ENCODE measurements at places on chromosomes 4 and X. TPM values are rescaled to one million over a fixed set of nuclear protein-coding genes. Genes with fewer than 3 reads are reported as not detected.
A peak's percentile ranks its signal among the peaks of the same experiment; 100 is the strongest.

GRCh38 chrX:13190051-13190450 lies 129.8 kb downstream of the ATXN3L start:
- DNase-seq: no peak

DNA sequence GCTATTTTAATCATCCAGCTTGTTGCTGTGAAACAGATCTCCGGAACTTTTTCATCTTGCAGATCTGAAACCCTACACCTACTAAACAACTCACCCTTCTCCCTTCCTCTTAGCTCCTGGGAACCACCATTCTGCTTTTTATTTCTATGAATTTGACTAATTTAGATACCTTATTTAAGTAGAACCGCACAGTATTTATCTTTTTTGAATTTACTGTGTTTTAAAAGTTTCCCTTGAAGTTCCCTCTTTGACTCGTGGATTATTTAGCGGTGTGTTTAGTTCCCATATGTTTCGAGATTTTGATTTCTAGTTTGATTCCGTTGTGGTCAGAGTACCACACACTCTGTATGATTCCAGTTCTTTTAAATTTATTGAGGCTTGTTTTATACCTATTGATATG lies 44.6 kb downstream of the EIF2S3 start:
- DNase-seq: no peak

DNA sequence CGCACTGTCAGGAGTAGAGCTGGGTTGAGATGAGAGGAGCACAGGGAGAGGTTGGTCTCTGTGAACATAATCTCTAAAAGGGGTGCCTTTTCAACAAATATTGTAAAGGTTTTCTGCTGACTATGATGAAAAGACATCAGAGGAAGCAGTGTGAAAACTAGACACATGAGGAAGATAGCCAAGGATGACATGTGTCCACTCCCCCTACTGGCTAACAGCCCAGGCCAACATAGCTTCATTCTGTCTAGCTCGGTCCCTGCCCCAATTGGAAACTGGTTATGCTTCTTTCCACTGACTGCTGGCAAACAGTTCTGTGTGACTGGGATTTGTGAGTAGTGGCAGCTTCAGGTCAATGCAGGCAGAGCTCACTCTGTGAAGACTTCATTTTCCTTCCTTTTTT lies 115.4 kb upstream of the ESX1 start:
- DNase-seq: peak; percentile 14

Gene LDOC1
- 2.4 TPM for total RNA-seq

GRCh38 chr4:66328803-66329574 lies 658.7 kb upstream of the EPHA5 start:
- no peak for DNase-seq

GRCh38 chr4:82620126-82620735 lies 58.4 kb upstream of the TMEM150C start:
- DNase-seq: no peak

DNA sequence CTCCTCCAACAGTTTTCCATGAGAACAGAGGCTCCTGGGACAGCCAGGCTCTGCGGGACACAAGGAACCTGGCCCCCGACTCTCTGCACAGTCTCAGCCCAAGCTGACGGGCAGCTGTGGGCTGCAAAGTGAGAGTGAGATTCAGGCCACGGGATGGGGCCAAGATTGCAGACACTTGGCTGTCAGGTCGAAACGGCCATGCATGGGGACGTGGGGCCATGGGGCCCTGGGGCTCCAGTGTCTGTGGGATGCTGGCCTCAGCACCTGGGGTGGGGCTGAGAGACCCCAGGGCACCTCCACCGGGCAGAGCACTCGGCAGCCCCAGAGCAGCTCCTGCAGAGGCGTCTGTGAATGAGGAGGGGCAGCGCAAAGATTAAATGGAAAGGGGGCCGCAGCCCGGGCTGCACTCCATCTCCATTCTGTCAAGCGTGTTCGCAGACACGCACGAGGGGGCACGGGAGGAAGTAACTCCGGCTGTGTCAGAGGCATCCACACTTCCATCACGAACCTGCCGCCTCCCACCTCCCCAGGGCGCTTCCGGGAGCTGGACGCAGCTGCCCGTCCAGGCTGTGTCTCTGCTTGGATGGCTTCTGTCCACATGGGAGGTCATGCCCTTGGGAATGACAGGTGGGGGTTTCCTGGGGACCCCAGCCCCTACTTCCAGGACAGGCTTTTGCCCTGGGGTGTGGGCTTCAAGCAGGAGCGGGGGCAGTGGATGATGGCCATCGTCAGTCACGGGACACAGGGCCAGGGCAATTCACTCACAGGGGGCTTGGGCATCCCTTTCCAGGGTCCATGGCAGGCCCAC lies 82.8 kb upstream of the NKX1-1 start:
- no peak for DNase-seq

DNA sequence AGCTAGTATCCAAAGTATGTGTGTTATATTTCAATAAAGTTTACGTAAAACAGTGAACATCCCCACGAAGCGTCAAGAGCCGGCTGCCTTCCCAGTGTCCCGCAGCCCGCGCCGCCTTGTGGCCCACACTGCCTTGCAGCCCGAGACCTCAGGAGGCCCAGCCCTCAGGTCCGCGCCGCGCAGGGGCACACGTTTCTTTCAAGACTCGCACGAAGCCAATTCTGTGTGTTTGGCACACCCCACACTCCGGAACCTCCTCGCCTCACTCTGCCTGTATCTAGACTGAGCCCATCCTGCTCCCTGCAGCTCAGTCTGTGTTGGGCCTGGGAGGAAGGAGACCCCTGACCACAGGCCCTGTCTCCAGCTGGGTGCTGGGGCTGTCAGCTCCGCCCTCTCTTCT lies 5.8 kb downstream of the LRPAP1 start:
- DNase-seq: no peak

DNA sequence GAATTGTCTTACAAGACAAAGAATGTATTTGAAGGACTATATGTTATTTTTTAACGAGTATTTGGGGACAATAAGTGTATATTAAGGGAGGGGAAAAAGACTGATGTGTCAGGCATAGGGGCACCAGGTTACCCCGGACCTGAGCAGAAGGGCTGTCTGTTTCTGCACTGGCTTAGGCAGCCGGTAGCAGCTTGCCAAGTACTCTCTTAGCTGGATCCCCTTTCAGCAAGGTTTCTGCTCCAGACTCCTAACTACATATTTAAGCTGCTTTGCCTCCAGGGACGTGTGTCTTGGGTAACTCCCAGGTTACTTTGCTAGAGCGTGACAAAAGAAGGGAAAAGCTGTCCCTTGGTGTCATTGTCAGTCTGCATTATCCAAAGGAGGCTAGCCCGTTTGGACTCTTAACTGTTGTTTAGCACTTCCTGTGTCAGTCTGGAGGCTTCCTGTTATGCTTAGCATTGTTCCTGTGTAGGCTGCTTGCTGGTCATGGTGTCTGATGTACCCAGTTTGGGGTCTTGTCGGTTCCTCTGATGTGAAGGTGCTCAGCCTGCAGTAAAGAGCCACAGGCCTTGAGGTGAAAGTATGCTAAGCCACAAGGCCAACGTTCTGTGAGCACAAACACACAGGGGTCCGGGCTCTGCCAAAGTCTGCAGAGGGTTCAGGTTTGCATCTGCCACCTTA lies 11.6 kb downstream of the CXCR3 start:
- no peak for DNase-seq

Gene MAML3
- total RNA-seq: 0.55 TPM

DNA sequence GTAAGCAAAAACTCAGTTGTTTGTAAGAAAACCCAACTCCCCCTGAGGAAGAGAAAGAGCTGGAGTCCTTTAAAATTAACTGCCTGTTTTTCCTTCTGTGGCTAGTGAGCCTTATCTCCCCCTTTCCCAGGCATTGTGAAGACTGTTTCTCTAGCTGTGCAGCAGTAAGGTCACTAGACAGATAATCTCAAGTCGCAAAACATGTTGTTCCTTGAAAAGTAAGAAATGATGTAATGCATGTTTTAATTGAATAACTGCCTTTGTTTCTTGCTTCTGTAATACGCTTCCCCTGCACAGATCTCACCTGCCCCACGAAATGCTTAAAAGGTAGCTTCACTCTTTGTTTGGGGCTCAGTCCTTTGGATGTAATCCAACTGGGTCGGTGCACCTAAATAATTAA lies 5.8 kb upstream of the GAGE12J start:
- no peak for DNase-seq

Gene BEX1
- total RNA-seq: not detected

Gene DUSP21
- 0.85 TPM for total RNA-seq

Gene KDR
- 0.13 TPM for total RNA-seq

Gene RAB39B
- 0.09 TPM for total RNA-seq

GRCh38 chrX:70554081-70554480 lies 109.4 kb downstream of the DLG3 start:
- peak; percentile 3 for DNase-seq

DNA sequence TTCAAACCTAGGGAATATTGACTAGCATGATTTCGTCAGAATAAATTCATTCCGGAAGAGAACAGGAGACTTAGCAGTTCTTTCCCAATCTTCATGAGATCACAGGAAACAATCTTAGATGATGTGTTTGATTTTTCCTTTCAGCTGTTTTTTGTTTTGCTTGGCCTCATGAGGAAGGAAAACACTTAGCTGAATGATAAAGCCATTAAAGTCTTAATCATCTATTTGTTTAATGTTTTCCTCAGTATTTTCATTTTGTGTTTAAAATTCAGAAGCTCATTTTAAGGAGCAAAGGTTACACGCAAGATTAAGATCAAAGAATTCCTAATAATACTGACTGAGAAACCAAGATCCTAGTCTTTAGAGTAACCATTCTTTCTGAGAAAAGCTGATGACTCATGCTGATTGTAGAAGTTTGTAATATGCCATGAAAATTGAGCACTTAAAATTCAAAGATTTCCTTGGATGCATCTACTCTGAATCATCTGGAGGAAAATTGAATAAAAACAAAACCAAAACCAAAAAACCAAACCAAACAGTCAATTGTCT lies 15.4 kb upstream of the TBC1D19 start:
- DNase-seq: no peak
